Activated T-helper 9 cell treated with anti-CD3 and anti-CD28 coated beads, Interleukin-2, amount 50 U/mL, for 16 hours (primary cell): ENCODE measurements at places on chromosomes 7 and 10.
A peak's percentile ranks its signal among the peaks of the same experiment; 100 is the strongest.

GRCh38 chr10:4838743-4839142 lies 12.7 kb downstream of the AKR1E2 start:
- no peak for DNase-seq

DNA sequence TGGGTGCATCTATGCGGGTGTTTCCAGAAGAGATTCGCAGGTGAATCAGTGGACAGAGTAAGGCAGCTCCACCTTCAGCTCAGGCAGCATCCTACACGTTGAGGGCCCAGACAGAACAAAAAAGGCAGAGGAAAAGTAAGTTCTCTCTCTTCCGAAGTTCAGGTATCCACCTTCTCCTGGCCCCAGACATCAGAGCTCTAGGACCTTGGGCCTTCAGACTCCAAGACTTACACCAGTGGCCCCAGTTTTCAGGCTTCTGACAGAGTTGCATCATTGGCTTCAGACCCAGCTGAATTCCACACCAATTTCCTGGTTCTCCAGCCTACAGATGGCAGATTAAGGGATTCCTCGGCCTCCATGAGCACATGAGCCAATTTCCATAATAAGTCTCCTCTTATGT lies 102.2 kb upstream of the GPR26 start:
- DNase-seq, result no peak

GRCh38 chr10:52526251-52526823 lies 212.3 kb downstream of the DKK1 start:
- no peak for DNase-seq

GRCh38 chr7:34309116-34309515 lies 348.9 kb upstream of the NPSR1 start:
- DNase-seq, result no peak

DNA sequence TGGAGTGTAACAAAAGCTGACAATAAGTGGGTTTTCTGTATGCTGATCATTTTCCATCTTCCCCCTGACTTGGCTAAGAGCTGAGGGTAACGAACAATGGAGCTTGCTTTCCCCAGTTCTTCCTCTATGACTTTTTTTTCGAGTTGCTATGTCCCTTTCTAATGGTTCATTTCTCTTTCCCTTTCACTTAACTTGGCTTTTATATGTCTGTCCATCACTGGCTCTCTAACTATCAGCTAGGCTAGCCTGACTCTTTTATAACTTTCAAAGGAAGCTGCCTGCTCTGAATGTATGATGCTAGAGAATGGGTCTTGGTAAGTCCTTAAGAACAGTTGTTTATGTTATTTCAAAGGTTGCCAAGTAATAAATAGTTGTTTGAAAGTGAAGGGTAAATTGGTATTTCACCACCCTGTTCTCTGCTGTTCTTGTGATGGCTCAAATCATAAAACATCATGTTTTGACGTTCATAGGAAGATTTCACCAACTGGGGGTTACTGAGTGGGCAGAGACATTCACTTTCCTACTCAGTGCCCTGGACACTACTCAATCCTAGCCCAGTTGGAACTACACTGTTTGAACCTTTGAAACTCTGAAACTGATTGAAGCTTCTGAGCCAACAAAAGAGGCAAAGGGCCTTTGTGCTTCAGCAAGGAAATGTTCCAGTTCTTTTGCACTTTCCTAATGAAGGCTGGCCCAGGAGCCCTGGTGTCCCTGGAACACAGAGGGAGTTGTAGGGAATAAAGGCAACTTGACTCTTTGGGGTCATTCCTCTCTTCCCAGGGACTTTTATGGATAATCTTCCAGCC lies 85.4 kb upstream of the PHYHIPL start:
- DNase-seq, result no peak

DNA sequence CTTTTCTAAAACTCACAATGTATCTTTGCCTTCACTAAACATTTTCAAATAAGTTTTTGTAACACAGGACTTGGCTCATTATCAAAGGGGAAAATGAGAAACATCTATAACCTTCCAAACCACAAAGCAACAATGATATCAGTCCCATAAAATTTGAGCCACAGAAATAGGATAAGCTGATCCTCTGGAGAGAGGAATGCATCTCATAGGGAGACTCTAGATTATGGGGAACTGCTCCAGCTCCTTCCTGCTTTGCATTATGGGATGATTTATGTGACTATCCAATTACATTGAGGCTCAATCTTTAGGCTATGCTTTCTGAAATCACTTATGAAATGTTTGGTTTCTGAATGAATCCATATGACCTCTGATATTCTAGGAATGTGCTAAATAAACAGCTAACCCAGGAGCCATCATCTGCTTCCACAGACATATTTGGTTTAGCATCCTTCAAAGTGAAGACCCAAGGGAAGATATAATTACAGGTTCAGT lies 70.4 kb downstream of the CUBN start:
- no peak for DNase-seq

- DNase-seq, result peak; percentile 35
These were observed 6.3 kb downstream of the NAT16 start for GRCh38 chr7:101173752-101174244.

- no peak for DNase-seq
These were observed 90.5 kb upstream of the ZNF32 start for GRCh38 chr10:43739161-43739560.

DNA sequence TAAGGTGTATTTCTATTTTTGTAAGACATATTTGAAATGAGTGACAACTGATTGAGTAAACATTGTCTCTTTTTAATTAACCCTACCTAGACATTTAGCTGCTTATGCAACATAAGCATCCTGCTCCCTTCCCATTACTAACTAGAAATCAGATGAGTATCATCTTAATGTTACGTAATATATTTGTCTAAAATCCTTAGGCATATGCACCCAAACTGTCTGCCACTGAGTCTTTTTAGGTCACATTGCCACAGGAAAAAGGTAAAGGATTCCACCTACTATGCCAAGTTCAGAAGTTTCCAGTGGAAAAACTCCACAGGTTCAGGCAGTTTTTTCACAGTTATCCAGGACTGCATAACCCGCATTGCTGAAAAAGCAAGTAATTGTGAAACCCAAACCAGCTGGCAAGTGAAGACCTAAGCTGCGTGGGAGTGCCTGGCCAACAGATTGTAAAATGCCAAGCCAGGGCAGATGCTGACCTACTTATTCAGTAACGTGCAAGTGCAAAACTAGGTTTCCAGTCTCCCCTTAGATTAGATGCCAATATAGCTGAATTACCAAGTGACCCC lies 983.7 kb downstream of the GATA3 start:
- no peak for DNase-seq

DNA sequence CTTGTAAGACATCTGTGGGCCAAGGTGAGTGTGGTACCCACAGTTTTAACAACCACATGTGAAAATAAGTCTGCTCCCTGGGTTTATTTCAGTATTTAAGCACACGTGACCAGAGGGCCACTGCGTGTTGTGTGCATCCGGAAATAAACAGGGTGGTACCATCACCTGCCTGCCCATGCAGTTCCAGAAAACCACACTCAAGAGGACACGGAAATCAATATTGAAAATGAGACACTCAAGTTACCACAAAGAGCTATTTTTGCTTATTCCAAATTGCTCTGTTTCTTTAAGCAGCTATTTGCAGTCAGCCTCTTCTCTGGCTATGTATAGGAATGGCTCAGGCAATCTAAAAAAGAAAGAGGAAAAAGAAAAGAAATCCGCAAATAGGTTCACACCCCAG lies 71.8 kb upstream of the LOXL4 start:
- no peak for DNase-seq

DNA sequence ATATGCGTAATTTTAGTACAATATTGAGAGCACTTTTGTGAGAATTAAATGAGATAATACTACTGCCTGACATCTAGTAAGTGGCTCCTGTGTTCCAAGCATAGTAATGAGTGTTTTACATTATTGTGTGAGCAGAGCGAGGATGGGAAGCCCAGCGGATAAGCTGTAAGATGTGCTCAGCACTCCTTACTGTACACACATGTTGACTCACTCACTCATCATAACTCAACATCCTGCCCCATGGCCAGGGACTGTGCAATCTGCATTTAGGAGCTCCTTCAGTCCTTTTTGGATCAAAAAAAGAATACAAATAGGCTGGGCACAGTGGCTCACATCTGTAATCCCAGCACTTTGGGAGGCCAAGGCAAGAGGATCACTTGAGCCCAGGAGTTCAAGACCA lies 72.9 kb upstream of the NEBL start:
- DNase-seq, result no peak

DNA sequence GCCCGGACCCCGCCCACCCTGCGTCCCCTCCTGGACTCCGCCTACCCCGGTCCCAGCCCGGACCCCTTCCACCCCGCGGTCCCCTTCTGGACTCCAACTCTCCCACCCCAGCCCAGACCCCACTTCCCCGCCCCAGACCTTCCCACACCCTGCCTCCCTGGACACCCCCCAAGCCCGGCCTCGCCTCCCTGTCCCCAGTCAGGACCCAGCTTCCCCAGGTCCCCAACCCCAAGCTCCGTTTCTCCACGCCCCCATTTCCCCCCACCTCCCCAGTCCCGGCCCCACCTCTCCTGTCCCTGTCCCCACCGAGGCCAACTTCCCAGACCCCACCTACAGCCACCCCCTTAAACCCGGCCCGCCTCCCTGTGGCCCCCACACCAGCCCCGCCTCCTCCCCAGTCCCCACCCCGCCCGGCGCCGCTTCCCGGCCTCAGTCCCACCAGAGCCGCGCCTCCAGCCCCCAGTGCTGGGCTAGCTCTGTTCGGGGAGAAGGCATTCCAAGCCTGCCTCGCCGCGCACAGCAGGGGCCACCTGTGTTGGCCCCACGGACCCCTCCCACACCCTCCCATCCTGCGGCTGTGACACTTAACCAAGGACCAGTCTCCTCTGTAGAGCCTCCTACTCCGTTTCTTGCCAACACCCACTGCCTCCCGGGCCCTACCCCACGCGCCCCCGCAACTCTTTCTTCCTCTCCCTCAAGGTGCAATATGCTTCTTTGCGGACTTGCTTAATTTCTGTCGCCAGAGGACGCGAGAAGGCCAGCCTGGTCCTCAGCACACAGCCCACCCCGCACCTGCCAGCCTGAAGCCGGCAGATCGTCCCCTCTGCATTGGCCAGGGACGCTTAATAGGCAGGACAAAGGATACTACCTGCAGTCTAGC lies 736 bp upstream of the ITIH5 start:
- no peak for DNase-seq

- no peak for DNase-seq
These were observed 79.3 kb downstream of the FZD1 start for GRCh38 chr7:91343420-91343960.

DNA sequence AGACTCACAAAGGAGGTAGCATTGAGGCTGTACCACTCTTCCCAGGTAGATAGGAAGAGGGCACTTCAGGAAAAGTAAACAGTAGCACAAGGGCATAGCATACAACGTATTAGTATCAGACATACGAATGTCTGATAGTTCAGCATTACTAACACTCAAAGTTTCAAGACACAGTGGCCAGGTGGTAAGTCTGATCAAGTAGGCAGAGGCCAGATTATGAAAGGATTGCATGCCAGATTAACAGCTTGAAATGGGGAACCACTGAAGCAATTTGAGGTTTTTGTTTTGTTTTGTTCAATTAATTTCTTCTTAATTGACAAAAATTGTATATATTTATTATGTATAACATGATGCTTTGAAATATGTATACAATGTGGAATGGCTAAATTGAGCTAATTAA lies 45.7 kb upstream of the IL6 start:
- DNase-seq, result no peak

- no peak for DNase-seq
These were observed 95.8 kb upstream of the COL1A2 start for GRCh38 chr7:94298943-94299342.

- peak; percentile 24 for DNase-seq
These were observed 50.6 kb upstream of the ITGB1 start for GRCh38 chr10:33008499-33009243.

DNA sequence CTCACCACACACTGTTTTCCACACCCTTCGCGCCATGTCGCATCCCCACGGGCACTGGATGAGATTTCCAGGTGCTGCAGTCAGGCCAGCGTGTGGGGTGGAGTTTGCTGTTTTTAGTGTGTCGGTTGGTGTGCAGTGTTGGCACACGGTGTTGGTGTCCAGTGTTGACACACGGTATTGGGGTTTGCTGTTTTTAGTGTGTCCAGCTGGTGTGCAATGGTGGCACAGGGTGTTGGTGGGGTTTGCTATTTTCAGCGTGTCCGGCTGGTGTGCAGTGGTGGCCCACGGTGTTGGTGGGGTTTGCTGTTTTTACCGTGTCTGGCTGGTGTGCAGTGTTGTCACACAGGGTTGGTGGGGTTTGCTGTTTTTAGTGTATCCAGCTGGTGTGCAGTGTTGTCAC lies 20.1 kb upstream of the PRKAR1B start:
- no peak for DNase-seq

DNA sequence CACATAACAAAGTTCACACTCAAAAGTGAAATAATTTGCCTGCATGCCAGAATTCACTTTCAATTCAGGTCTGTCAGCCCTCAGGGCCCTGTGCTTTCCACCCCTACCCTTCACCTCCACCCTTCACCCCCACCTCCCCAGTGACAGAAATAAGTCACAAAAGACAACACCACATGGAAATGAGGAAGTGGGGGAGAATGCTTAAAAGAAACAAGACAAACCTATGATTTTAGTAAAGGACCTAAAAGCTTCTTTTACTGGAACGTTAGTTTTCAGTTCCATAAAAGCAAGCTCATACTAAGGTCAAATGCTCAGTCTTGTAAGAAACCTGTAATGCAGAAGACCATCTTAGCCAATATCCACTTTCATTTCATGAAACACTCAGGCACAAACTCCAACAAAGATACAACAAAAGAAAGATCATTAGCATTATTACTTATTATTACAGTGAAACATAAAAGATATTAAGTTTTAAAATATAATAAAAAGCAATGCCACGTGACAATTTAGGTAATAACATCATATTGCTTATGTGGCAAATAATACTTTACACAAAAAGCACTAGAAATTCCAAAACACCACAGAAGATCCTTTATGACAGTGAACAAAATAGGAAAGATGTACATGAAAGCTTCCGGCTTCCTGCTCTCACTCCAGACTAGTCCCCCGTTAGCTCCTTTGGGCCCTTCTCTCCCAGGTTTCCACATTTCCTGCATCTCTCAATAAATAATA lies 112.1 kb downstream of the LMBR1 start:
- no peak for DNase-seq

DNA sequence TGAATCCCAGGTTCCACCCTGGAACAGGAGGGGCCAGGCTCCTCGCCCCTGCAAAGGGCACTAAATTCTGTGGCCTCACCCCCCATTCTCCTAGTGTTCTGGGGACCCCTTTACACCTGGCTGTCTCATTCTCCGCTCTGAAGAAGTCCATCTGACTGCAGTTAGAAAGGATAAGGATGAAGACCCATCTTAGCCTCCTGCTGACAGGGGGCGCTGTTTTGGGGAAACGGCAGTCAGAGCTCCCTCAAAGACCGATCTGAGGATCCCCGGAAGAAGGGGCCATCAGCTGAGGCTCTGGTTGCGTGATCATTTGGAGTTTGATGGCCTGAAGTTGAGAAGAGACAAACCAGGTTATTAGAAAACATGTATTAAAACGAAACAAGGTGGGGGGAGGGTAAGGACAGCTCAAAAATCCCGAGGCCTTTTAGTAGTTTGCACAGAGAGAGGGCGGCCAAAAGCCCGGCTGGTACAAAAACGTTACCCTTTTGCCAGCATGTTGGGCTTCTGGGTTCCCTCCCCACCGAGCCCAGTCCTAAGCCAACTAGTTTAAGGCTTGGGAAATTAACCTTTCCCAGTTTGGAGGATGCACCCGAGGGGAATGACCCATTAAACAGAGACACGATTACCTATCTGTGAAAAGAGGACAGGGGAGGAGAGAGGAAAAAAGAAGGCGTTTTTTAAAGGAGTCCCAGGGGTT lies 102.8 kb downstream of the CHN2 start:
- DNase-seq, result no peak

GRCh38 chr10:112955582-112956421 lies 5.8 kb downstream of the TCF7L2 start:
- no peak for DNase-seq
